ENCODE measurements at places on chromosomes 12 and 14.

DNA sequence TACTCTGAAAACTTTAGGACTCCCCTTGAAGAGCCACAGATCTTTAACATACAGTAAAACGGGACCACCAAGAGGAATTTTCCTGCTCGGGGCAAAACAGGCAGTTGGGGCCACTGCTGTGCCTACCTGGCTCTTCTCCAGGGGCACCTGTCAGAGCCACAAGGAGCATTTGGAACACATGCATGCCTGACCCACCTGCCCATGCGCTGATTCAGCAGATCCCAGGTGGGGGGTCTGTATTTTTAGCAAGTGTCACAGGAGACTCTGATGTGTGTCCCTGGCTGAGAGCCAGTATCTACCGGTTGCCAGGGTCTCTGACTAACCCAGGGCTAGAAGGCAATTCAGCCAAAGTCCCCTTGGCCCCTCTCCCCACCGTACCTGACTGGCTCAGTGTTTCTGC, 6.5 kb downstream of the CTDSP2 start:
- no peaks in the 10 kb centered on the region for H3K27me3 ChIP-seq
- H3K4me1 ChIP-seq: peaks cover 66% of the 10 kb centered on the region
- no peak overlapping the region for H3K4me3 ChIP-seq
- peak overlapping the region; percentile 16 for H3K27ac ChIP-seq

GRCh38 chr14:35401422-35402265, 2.9 kb downstream of the NFKBIA start:
- H3K27me3 ChIP-seq: no peaks in the 10 kb centered on the region
- DNase-seq: no peak
- peak overlapping the region; percentile 80 for H3K4me3 ChIP-seq
- peaks cover 48% of the 10 kb centered on the region for H3K36me3 ChIP-seq
- peak overlapping the region; percentile 96 for H3K27ac ChIP-seq

DNA sequence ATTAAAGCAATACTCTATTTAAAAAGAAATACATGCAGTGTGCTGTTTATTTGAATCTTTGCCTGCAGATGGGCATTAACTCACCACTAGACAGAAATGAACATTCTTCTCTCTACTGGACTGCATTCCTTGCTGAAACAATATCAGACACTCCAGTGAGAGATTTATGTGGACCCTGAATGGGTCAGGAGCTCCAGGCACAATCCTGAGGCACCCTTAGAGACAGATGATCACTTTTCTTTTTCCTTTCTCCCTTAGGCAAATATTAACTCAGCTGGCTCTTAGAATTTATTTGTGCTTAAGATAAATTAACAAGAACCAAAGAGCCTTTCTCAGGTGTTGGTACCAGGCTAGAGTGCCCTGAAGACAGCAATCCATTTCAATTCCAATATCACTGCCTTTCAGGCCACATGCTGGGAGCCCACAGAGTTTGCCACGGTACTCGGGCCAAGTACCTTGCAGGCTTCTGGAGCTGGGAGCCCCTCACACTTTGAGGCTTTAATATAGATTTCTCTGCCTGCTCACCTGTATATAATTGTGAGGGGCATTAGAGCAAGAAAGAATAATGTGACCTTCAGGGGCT, 173.0 kb downstream of the EMP1 start:
- DNase-seq: no peak
- H3K4me1 ChIP-seq: no peaks in the 10 kb centered on the region
- H3K36me3 ChIP-seq: no peaks in the 10 kb centered on the region
- no peak overlapping the region for H3K4me3 ChIP-seq
- H3K27me3 ChIP-seq: peaks cover 10% of the 10 kb centered on the region
- no peak overlapping the region for H3K27ac ChIP-seq

GRCh38 chr14:79056879-79057278, 886.7 kb downstream of the NRXN3 start:
- H3K27ac ChIP-seq: no peak overlapping the region
- H3K4me1 ChIP-seq: no peaks in the 10 kb centered on the region
- H3K27me3 ChIP-seq: no peaks in the 10 kb centered on the region

DNA sequence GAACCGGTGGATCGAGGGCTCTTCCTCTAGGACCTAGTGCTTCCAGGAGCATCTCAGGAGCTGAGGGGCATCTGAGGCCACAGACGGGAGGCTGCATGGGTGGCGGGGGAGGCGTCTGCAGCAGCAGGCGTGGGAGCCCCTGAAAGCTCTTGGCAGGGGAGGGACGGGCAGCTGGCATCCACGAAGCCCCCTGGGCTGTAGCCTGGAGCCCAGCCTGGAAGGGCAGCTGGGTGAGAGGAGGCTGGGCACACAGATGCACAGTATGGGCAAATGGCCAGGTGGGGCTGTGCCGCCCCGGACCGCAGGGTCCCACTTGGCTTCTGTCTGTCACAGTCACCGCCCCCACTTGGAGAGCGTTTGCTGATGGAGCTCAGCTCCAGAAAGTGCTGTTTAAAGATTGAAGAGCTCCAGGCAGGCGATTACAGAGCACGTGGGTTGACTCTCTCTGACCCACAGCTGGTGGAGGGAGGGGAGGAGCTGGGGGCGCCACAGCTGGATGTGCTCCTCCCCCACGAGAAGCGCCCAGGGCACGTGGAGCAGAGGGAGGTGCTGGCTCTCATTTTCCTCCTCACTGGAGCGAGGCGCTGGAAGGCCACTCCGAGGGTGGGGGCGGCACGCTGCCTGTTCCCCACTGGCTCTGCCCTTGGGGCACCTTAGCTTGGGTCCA, 155.0 kb upstream of the C14orf180 start:
- H3K27ac ChIP-seq: no peak overlapping the region

DNA sequence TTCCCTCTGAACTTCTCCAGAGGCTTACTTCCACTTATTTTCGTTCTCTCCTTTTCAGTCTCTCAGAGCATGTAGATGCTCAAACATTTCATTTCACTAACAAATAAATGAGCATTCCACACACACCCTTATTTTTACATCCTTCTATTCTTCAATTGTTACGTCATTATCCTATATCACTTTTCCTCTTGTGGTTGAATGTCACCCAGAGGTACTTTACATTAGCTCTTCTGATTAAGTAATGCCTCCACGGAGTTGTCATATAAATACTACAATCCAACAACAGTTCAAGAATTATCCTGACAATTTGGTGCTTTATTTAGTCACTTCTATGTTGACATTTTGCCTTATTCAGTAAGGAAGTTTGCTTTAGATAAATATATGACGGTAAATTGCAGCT, 18.4 kb downstream of the FAR2 start:
- no peaks in the 10 kb centered on the region for H3K27me3 ChIP-seq
- no peak overlapping the region for H3K27ac ChIP-seq
- no peak for DNase-seq
- H3K4me3 ChIP-seq: no peak overlapping the region
- no peaks in the 10 kb centered on the region for H3K36me3 ChIP-seq
- no peaks in the 10 kb centered on the region for H3K4me1 ChIP-seq
